HFFc6 (cell line): ENCODE measurements at places on chromosomes 16 and 17.
A peak's percentile ranks its signal among the peaks of the same experiment; 100 is the strongest.

- DNase-seq, result no peak
Observed at GRCh38 chr17:41777157-41777573, 9.3 kb downstream of the JUP start.

- DNase-seq, result no peak
Observed at GRCh38 chr16:11126399-11127054, 129.5 kb downstream of the SOCS1 start.

GRCh38 chr17:82795615-82796014 is 43.8 kb downstream of the TBCD start:
- no peak for DNase-seq

DNA sequence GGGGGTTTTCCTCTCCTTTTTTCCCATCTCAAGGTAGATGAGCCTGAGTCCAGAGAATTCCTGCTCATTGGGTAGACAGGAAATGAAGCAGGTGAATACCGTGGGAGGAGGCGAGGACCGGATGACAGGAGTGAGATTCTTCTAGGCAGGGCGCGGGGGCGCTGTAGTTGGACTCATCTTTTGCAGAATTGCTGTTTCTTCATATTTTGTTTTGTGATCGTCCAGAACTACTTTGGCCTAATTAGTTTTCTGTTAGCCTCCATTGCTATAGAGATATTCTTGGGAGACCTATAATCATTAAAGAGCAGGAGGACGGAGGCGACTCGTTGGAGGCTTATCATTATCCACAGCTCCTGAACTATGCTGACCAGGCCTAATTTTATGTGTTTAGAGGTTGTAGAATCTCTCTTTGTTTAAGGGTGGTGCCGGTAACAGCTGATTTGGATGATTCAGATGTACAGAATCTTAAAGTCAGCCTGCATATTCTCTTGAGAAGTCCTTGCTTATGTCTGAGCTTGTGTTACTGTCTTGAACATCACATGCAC is 650 bp downstream of the ATP6V0A1 start:
- DNase-seq, result peak; percentile 50

DNA sequence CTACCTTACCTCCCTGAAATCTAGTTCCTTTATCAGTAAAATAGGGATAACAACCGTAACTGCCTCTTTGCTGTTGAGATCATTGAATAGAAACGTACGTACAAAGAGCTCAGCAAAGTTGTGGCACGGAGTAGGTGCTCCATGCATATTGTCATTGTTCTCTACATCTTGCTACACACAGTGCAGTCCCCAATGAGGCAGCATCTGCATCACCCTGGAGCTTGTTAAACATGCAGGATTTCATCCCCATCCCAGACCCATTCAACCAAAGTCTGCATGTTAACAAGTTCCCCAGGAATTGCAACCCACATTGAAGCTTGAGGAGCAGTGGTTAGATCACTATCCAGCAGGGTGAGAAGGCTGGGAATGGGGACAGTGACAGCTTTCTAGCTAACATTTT is 33.7 kb upstream of the CCL2 start:
- no peak for DNase-seq

DNA sequence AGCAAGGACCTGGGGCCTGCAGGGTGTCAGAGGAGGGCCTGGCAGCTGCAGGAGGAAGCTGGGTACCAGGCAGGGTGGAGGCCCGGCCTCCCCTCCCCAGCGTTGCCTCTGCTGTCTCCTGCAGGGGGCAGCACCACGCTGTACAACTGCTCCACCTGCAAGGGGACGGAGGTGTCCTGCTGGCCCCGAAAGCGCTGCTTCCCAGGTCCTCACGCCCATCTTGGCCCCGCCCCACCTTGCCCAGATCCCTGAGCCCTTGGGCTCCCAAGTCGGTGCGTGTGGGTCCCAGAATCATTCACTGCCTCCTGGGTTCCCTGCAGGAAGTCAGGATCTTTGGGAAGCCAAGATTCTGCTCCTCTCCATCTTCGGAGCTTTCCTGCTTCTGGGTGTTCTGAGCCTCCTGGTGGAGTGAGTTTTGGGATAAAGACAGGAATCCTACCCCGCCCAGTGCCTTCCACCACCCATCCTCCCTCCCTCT is 1.2 kb downstream of the TMEM95 start:
- peak; percentile 32 for DNase-seq

DNA sequence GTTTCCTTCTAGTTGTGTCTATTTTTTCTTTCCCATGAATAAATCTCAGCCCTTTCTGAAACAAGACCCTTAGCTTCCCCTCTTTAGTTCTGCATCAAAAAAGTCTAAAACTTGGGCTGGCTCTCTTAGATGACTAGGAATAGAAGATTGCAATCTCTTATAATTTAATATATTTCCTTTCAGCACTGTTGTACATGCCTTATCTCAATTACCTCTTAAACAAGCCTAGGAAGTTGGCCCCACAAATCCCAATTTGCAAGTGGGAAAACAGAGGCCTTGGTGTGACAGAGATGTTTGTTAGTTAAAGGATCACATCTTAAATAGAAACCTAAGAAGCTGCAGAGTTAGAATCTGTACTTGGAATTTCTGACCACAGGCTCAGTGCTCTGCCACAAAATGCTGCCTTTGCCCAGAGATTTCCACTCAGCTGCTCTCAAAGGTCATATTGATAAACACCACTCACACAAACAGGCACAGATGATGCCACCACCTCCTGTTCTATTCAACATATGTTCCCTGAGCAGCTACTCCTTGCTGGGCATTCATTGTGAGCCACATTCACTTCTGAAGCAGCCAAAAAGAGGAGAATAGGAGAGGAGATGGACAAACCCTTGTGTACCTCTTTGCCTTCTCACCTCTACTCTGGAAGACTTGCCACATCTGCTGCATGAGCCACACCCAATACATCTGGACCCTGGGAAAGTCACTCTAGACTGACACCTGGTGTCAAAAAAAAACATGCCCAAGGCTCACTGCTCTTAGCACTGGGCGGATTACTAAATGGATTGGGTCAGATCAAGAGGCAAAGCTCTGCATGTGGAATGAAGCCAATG is 5.5 kb downstream of the CCDC182 start:
- DNase-seq, result no peak

DNA sequence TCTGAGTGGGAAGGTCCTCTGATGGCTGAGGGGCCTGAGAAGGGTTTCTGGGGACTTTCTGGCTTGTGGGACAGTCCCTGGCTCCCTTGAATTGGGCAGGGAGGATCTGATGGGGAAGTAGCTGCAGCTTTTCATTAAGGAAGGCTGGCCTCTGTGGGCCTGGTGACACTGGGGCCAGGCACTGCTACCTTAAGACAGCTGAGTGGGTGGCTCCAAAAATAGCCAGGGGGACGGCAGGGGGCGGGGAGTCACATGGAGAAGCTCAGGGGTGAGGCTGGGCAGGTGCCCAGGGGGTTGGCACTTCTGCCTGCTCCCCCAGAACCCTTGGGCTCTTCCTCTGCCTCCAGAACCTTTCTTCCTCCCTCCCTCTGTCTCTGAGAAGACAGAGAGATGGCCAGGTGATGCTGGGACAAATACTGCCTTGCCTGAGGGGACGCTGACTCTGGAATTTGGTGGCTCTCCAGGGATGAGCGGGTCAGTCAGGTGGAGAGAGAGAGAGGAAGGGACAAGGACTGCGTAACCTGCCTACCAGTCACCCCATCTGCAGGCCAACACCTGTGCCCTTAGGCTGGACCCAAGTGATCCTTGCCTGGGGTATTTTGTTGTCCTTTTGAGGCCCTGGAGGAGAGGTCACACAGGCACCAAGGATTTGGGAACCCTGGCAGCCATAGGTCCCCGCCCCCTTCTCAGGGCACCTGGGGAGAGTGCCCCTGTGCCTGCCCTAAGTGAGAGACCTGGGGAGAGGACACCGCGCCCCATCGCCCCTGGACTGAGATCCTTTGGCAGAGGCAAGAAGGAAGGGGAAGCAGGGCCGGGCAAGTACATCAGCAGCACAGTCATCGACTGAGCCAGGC is 1.7 kb upstream of the SGCA start:
- no peak for DNase-seq

- DNase-seq, result peak; percentile 3
Observed at GRCh38 chr16:23026784-23027362, 122.4 kb downstream of the USP31 start.

- DNase-seq, result no peak
Observed at GRCh38 chr17:45771271-45771959, 12.7 kb upstream of the CRHR1 start.

DNA sequence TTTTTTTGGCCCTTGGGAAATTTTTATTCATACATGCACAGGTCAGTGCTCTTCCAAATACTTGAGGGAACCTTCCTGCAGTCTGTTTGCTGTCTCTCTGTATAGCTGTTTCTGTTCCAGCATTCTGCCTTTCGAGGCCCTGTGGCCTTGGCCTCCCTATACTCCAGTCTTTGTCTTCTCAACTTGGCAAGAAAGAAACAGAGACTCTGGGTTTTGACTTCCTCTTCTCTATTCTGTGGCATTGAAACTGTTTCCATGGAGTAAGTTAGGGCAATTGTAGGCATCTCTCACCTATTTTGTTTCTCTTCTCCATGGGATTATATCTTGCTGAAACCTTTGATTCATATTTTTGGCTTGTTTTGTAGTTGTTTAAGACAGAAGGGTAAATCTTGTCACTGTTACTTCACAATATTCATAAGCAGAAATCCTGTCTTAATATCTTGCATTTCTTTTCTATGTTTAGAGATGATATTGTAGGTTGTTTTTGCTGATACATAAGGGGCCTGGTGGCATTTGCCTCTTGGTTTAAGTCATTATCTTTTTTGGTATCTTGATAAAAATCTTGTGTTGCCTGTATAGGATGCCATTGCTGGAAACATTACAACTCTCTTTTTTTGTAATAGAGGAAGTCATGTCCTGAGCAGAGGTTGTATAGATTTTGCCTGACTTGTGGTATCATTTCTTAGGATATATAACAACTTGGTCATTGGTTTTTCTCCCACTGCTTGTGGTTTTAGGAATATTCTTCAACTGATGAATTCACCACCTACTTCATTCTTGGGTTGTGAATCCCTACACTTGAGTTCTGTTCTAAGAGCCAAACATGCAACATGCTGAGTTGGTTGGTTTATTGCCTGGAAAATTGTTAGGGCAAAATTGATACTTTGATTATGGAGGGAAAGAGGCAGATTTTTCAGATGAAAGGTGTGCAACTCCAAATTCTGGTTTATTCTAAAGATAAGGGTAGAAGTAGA is 168.6 kb downstream of the FTO start:
- DNase-seq, result peak; percentile 74

GRCh38 chr16:8370374-8371270 is 219.7 kb downstream of the TMEM114 start:
- peak; percentile 4 for DNase-seq

GRCh38 chr16:78770353-78771091 is 671.1 kb downstream of the WWOX start:
- DNase-seq, result no peak

DNA sequence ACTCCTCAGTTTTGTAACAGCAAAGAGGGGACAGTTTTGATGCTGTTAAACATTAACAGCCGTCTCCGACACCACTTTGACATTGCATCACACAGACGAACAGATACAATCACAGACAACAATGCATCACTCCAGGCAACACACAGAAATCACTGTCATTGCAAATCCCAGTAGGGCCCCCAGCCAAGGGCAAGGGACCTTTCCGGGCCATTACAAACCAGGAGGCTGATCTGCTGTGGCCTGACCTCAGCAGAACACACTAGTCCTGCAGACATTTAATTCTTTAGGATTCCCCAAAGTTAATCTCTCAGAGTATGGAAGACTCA is 136.2 kb upstream of the RCVRN start:
- DNase-seq, result no peak

GRCh38 chr17:30424471-30424870 is 45.7 kb downstream of the CPD start:
- DNase-seq, result no peak

DNA sequence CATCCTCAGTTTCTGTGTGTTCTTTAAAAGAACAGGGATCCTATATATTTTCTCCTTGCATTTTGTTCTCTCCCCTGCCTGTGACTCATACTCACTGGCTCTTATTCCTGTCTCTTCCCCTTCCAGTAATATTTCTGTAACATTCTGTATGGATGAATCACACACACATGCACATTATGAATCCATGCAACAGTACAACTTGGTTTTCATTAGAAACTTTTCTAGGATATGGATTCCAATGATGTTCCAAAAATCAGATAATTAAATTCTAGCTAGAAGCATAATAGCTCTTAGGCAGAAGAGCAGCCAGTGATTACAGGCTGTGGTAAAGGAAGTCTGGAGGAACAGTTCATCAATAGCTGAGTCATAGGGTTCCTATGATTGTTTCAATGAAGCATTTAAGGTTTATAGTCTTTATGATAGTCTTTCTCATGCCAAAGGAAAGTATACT is 119.6 kb upstream of the PMFBP1 start:
- DNase-seq, result peak; percentile 97

GRCh38 chr17:7114875-7115614 is 423 bp upstream of the ASGR2 start:
- DNase-seq, result no peak

- no peak for DNase-seq
Observed at GRCh38 chr17:64500487-64500859, 3.6 kb upstream of the POLG2 start.

DNA sequence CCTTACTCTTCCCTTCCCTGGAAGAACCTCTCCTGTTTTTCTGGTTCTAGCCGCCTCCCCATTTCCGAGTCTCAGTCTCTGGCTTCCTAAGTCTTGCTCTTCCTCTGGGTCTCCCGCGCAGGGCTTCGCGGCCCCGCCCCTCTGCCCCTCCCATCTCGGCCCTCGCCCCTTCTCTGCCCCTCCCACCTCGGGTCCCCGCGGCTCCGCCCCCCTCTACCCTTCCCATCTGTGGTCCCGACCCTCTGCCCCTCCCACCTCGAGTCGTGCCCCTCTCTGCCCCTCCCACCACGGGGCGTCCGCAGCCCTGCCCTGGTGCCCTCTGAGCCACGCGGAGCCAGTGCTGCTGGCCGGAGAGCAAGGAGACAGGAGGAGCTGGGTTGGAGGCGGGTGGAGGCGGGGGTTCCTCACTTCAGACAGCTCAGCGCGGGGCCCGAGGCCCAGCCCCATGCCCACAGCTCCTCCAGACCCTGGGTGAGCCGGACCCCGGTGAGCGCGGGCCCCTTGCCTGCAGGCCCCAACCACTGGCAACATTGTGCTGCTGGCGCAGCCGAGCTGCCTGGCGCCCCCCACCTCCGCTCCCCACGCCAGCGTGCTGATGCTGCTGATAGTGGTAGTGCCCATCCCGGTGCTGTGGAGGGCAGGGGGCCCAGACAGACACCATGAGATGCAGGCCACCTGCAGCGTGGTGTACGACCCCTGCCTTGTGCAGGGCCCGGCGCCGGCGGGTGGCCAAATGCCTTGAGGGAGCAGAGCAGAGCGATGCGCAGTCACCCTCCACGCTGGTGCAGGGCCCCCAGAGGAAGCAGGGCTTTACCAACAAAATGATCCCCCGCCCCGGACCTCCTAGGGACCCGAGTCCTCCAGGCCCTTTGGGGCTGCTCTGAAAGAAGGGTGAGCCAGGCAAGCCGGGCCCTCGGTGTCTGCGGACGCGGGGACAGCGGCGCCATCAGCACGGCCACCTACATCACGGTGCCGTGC is 2115.3 kb downstream of the TP53TG3F start:
- DNase-seq, result no peak

- DNase-seq, result no peak
Observed at GRCh38 chr17:34797720-34798119, 163.5 kb downstream of the CCT6B start.
